B cell (primary cell): ENCODE measurements at places on chromosomes 11 and 22.
A peak's percentile ranks its signal among the peaks of the same experiment; 100 is the strongest.

DNA sequence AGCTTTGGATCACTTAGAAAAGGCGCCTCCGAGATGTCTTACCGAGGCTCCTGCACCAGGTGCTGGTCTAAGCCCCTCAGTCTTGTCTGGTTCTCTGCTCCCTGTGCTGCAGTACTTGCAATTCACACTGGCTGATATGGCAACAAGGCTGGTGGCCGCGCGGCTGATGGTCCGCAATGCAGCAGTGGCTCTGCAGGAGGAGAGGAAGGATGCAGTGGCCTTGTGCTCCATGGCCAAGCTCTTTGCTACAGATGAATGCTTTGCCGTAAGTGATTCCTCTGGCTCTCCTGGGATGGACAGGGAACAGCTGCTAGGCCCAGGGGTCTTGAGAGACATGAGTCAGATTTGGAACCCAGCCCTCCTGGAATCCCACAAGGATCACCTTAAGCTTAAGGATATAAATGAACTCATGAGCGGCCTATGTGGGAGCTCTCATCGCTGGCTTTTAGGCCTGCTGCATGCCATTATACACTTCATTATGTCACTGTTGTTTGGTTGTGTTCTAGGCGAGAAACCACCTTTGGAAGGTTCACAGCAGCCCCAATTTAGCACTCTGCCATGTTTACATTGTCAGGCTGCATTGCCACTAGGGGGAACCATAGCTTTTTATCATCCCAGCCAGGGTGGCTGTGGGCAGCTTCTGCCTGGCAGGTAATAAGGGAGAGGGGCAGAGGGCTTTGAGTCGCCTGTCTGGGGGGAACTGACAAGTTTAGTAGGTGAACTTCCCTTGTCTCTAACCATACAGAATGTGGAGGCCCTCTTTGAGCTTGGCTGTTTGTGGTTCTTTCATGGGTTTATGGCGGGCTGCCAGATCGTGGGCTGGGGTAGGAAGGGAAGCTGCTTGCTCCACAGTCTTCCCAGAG is 8.5 kb downstream of the ACAD8 start:
- DNase-seq, result no peak

DNA sequence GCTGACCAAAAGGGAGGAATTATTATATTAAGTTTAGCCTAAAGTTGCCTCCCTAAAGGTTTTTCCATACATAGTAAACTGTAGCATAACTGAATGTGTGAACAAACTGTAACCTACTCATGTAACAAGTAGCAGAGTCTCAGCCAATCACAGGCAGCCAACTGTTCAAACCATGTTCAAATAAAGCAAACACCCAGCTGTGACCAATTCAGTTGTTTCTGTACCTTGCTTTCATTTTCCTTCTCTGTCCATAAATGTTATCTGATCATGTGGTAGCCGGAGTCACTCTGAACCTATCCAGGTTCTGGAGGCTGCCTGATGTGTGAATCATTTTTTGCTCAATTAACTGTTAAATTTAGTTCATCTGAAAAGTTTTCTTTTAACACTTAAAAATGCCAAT is 373.5 kb downstream of the GUCY1A2 start:
- DNase-seq, result no peak

- no peak for DNase-seq
Observed at GRCh38 chr11:32939866-32940265, 47.3 kb downstream of the QSER1 start.

GRCh38 chr11:131240421-131240820 is 130.0 kb upstream of the NTM start:
- no peak for DNase-seq

GRCh38 chr11:12165237-12165875 is 55.0 kb downstream of the MICAL2 start:
- DNase-seq, result no peak

GRCh38 chr11:34232807-34233206 is 125.0 kb downstream of the ABTB2 start:
- DNase-seq, result no peak

DNA sequence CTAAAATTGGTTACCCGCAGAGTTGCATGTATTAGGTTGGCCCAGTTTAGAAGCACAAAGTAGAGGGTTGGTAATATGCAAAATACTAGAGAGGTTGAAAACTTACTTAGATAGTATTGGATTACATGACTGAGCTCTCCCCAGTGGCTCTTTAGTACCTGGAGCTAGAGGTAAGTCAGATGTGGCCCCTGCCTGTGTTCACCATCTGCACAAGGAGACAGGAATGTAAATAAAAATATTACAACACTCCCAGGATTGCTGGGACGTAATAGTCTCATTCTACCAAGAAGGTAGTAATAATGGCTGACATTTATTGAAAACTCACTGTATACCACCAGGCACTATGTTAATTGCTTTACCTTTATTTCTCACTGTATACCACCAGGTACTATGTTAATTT is 129.6 kb downstream of the SLC17A6 start:
- no peak for DNase-seq

DNA sequence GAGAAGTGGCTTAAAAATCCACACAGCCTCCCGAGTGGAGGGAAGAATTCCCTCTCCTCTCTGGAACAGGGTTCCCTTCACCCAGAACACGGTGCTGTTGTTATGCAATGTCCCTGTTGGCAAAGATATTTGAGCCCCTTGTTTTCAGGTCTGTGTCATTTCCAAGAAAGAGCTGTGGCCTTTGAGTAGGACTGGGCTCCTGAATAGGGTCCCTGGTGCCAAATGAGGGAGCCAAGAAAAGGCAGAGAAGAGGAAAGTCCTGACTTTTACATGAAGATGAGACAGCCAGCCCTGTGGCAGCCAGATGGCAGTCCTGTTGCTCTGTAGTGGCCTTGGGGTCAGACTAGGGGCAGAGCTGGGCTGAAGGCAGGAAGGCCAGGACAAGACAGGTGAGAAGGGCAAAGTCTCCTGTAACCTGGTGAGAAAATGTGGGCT is 51.2 kb upstream of the ELF5 start:
- no peak for DNase-seq

DNA sequence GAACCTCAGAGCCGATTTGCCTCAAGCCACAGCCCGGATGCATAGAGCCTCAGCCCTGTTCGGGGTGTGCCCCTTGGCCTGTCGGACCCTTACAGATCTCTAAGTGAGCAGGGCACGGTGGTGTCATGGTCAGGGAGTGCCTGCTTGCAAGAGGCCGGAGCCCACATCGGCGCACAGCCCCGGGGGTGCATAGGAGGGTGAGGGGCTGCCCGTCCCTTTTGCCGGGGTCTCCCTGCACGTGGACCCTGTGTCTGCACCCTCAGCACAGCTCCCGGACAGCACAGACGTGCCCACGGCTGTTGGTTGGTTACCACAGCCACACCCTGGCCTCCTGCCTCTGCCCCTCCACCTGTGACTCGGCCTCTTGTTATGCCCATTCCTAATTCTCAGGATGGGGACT is 6.5 kb downstream of the RAB36 start:
- DNase-seq, result no peak

DNA sequence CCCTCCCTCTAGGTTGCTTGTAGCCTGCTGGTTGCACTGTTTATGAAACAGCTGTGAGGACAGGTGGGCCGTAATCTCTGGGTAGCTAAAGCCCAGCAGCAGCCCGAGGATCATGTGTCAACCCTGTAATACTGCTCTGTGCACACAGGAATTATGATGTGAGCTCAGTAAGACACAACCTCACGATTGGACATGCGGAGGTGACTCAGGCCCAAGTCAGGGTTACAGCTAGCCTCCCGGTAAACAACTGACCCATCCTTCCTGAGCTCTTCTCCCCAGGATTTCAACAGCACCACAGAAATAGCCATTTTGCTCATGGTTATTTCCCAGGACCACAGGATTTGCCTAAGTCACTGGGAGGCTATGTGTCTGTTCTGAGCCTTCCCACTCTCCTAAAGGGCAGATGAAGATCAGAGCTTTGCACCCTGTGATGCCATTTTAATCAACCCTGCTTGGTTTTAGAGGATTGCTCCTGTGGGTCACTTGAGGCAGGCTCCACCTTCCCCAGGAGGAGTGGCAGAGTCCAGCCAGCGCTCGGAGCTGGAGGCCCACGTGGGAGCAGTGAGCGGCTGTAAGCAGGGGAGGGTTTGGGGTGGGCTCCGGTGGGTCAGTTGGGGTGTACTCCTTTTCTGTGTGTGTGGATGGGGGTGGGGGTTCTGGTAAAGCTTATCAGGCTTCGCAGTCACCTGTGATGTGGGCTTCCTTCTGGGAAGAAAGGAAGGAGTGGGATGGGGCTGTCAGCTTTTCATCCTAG is at the start of gene AMPD3:
AMPD3 (plus strand) TSS at position 387 of the 754 bp plus-strand sequence. CDS start 6,256 bp downstream, outside the sequence.
- DNase-seq, result peak; percentile 53

- no peak for DNase-seq
Observed at GRCh38 chr22:44304354-44304753, 8.4 kb downstream of the SHISAL1 start.
